ENCODE measurements at places on chromosomes 12 and 14. TPM values are rescaled to one million over a fixed set of nuclear protein-coding genes. Genes with fewer than 3 reads are reported as not detected.

DNA sequence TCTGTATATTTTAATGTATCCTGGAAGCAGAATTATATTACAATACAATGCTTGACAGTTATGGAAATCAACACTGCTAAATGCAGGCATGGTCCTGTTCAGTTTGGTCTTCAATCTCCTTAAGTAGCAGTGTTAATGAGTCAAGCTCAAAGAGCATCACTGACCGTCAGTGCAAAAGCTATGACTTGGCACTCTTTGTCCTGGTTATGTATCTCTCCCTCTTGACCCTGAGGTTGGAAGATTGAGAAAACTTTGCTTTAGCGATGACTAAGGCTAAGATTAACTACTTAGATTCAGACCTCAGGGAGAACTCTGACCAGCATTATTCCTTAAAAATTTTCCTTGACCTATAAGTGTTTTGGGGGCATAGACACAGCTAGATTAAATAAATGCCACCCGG lies 10.9 kb downstream of the CLEC7A start:
- DNase-seq = no peak
- no peak overlapping the region for H3K27ac ChIP-seq
- H3K27me3 ChIP-seq = no peaks in the 10 kb centered on the region
- no peak overlapping the region for H3K4me3 ChIP-seq

DNA sequence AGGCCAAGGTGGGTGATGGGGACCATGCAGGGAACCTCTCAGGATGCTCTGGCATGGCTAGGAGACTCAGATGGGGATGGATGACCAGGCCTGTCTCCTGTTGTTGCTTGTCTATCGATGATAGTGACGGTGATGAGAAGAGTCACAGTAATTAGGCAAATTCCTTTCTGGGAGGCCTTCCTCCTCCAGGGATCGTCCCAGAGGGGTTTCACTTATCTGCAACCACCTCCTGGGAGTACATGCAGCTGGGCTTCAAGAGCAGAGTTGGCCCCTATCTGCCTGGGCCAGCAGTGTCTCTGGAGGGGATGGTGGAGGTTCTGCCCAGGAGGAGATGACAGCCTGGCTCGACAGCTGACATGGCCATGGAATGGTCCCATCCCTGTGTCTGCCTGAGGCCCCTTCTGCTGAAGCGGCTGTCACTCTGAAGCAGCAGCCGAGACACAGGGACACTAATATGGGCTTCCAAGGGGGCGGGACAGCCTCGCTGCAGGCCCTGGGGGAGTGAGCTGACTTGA lies 27.5 kb upstream of the OAS1 start:
- no peaks in the 10 kb centered on the region for H3K27me3 ChIP-seq
- no peak overlapping the region for H3K4me3 ChIP-seq
- no peak overlapping the region for H3K27ac ChIP-seq
- no peak for DNase-seq
- H3K4me1 ChIP-seq = no peaks in the 10 kb centered on the region

- no peaks in the 10 kb centered on the region for H3K36me3 ChIP-seq
- no peak for DNase-seq
- H3K27me3 ChIP-seq = no peaks in the 10 kb centered on the region
- no peak overlapping the region for H3K4me3 ChIP-seq
- no peaks in the 10 kb centered on the region for H3K4me1 ChIP-seq
Measured at GRCh38 chr12:128116537-128116936, 150.4 kb upstream of the TMEM132C start.

DNA sequence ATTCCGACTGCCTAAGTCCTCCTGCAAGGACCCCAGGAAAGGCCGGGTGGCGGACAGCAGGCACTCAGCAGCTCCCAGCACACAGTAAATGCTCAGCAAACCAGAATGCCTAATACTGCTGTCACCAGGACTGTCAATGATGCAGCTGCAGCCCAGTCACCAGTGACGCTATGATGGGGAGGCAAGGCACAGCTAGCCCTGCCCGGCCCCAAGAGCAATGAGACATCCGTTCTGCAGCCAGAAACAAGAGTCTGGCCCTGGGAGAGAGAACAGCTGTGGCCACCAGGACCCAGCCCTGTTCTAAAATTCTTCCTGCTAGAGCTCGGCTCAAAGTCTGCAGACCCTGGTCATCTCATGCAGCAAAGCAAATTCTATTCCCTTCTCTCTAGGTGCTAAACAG lies 69.8 kb downstream of the NCOR2 start:
- no peak overlapping the region for H3K27ac ChIP-seq
- no peak for DNase-seq
- peaks cover 50% of the 10 kb centered on the region for H3K4me1 ChIP-seq
- no peaks in the 10 kb centered on the region for H3K27me3 ChIP-seq
- H3K36me3 ChIP-seq = no peaks in the 10 kb centered on the region
- no peak overlapping the region for H3K4me3 ChIP-seq

CELA1 gene
- not detected for total RNA-seq

SLC2A13 gene
- 20.2 TPM for total RNA-seq

NTF3 gene
- total RNA-seq = 0.89 TPM

NTN4 gene
- total RNA-seq = 30.5 TPM
